ENCODE measurements at places on chromosomes 11 and 22. TPM values are rescaled to one million over a fixed set of nuclear protein-coding genes. Genes with fewer than 3 reads are reported as not detected.

DNA sequence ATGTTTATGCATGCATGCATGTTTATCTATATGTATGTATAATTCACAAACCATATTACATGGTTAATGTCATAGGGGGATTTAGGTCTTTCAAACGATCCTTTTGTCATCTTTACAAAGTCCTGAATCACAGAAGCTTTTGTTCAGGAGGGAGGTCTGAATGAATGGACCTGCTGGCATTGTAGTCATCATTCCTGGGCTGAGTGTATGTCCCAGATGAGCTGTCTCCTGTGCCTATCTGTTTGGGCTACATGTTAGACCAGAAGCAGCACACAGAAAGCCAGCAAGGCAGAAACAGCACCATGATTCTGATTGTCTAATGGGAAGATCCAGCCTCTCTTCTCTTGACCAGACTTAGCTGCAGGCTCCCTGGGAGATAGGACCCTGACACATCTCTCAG is 69.5 kb downstream of the ADM start:
- no peak for DNase-seq

DNA sequence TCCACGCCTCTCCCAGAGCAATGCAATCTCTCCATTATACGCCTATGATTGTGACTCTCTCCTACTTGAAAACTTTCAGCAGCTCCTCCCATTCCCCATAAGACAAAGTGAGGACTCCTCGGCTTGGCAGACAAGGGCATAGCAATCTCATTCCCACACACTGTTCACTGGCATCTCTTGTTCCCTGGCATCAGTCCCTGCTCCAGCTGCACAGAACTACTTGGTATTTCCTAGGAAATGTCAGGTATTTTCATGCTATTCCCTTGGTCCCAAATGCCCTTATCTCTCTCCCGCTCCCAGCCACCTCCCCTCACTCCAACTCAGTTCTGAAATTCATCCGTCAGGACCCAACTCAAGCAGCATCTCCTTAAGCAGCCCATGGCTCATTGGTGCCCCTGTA is 28.4 kb downstream of the TMPRSS5 start:
- no peak for DNase-seq

- DNase-seq = no peak
These were observed 3.1 kb upstream of the PTS start for GRCh38 chr11:112223121-112223520.

The PAX6 gene
- total RNA-seq = not detected

All from natural killer cell (primary cell).